ENCODE measurements at places on chromosomes 1 and 21. TPM values are rescaled to one million over a fixed set of nuclear protein-coding genes. Genes with fewer than 3 reads are reported as not detected.

The TRNP1 gene
- total RNA-seq: 31.7 TPM

The NR5A2 gene
- 1.7 TPM for total RNA-seq

The KRTAP7-1 gene
- not detected for total RNA-seq

The JTB gene
- 69.6 TPM for total RNA-seq

The CLIC6 gene
- total RNA-seq: 7.7 TPM

GRCh38 chr1:248807067-248807737 lies 18.5 kb downstream of the SH3BP5L start:
- DNase-seq: peak; percentile 71

DNA sequence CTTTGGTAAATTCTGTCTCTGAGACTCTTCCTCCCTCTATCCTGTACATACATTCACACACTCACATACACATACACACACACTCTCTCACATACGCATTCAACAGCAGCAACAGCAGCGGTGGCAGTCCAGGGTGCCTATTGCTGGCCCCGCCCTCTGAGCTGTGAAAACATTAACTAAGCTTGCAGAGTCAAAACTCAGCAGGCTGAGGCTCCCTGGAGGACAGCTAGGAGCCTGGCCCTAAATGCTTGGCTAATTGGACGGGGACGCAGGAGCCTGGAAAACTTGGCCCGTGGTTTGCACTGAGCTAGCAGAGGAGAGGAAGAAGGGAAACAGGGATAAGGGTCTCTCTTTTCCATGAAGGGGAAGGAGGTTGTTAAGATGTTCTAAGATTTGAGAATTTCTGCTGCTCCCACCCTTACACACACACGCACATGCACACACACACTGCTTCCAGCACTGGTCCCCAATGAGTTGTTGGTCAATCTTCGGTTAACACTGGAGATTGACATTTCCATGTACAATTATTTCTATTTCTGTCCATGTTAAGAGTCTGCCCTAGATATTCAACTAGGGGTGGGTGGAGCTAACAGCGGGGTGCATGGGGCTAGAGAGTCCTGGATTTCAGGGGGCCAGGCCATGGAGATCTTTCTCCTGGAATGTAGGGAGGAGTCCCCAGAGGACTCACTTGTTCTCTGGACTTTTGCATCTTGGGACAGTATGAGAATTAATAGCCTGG lies 94.2 kb downstream of the PLXNA2 start:
- peak; percentile 70 for DNase-seq

DNA sequence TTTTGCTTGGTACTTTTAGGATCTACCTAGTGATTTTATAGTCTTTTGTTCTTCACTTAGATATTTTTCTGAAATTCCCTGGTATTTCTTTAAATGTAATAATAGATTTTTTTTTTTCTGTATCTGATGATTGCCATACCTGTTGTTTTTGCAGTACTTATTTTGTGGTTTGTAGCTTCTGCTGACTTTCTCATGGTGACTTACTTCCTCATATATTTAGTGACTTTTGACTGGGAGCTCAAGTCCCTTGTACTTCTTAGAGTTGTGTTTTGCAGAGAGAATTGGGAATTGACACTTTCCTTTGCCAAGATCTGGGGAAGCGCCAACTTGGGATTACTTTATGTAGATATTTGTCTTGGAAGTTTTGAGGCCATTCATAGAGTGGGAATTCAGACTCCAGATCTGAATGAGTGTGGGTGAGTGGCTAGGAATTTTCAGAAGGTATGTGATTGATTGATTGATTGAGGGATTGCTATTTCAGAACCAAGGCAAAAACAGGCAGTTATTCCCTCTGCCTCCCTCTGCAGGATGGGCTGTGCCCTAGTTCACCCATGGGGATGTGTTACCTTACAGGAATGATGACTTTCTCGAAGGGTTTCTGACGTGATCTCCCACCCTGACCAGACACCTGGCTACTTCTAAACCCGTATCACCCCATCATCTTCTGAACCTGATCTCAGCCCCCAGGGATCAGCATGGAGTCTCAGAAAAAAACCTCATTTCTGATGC lies 219.5 kb downstream of the URB2 start:
- no peak for DNase-seq

DNA sequence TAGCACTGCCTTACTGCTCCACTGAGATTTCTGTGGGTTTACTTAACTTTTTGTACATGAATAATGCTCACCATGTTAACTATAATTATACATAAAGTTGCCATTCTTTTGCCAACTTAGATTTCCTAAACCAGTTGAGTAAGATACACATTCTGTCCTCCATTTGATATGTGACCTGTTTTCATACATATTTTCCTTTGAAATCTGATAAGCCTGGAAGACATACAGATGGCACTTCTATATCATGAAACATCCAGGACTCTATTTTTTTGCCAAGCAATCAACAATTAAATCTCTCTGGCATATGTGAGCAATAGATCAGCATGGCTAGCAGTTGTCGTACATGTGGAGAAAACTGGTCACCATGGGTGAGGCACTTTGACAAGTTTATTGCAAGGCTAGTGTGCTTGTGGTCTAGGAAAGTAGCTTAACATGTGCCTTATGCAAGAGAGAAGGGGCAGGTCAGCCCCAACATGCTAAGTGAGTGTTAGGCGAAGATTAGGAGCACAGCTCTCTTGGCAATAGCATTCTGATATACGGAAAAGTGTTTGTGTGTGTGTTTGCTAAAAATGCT lies 14.2 kb downstream of the PRRX1 start:
- no peak for DNase-seq

GRCh38 chr1:209689477-209689876 lies 14.3 kb downstream of the G0S2 start:
- peak; percentile 38 for DNase-seq

GRCh38 chr1:58611861-58612385 lies 34.9 kb upstream of the TACSTD2 start:
- no peak for DNase-seq

- no peak for DNase-seq
These were observed 1329.6 kb downstream of the KCNT2 start for GRCh38 chr1:195278644-195279043.

DNA sequence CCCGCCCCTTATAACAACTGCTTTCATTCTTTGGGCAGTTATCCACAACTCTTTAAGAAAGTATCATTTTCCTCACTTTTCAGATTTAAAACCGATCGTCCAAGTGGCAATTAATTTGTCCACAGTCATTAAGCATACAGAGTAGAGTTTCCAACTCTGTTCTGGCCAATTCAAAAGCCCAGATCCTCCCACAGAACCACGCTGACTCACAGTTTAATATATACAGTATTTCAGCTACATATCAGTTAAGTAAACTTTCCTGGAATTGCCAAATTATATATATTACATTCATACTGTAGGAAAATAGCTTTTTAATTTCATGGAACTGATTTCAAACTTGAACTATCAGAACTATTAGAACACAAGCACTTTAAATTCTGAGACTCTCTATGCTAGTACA lies 163.8 kb upstream of the ESRRG start:
- no peak for DNase-seq
